Epithelial cell of umbilical artery (primary cell): ENCODE measurements at places on chromosomes 12 and 14. TPM values are rescaled to one million over a fixed set of nuclear protein-coding genes. Genes with fewer than 3 reads are reported as not detected.

LMNTD1 gene
- total RNA-seq: not detected in 2 replicates

SOCS4 gene
- 20.8 and 24.2 TPM in 2 replicates for total RNA-seq

APOF gene
- total RNA-seq: not detected in 2 replicates

LRFN5 gene
- 0.30 TPM in 1 of 2 replicates, not detected in the other for total RNA-seq

LAG3 gene
- under 0.01 and 0.15 TPM in 2 replicates for total RNA-seq

TSPAN8 gene
- total RNA-seq: 5.8 and 9.1 TPM in 2 replicates

SLC16A7 gene
- 7.4 and 7.5 TPM in 2 replicates for total RNA-seq

PTGER2 gene
- under 0.01 and 0.76 TPM in 2 replicates for total RNA-seq

MYO1A gene
- not detected in 2 replicates for total RNA-seq

RPGRIP1 gene
- not detected in 2 replicates for total RNA-seq

C12orf50 gene
- total RNA-seq: not detected in 2 replicates

LBHD2 gene
- not detected in 2 replicates for total RNA-seq

PLA2G1B gene
- total RNA-seq: not detected in 2 replicates

TAPBPL gene
- total RNA-seq: 3.9 and 6.8 TPM in 2 replicates

KRT82 gene
- not detected in 2 replicates for total RNA-seq

VRTN gene
- total RNA-seq: not detected in 2 replicates

PDE3A gene
- 56.8 and 62.0 TPM in 2 replicates for total RNA-seq

PTPRO gene
- not detected in 2 replicates for total RNA-seq

SYCP3 gene
- total RNA-seq: 0.30 TPM in 1 of 2 replicates, not detected in the other

KERA gene
- not detected in 2 replicates for total RNA-seq

GPR33 gene
- total RNA-seq: not detected in 2 replicates

KIF5A gene
- under 0.01 TPM in 1 of 2 replicates, not detected in the other for total RNA-seq

ESRRB gene
- not detected in 2 replicates for total RNA-seq

MYH7 gene
- total RNA-seq: not detected in 2 replicates

ACVR1B gene
- 13.3 and 16.4 TPM in 2 replicates for total RNA-seq

RNASE2 gene
- total RNA-seq: not detected in 2 replicates

NPFF gene
- total RNA-seq: not detected in 2 replicates

GTF2H3 gene
- total RNA-seq: 65.9 and 73.6 TPM in 2 replicates

RFLNA gene
- 2.9 and 14.6 TPM in 2 replicates for total RNA-seq

HVCN1 gene
- 3.6 and 7.4 TPM in 2 replicates for total RNA-seq

SPRING1 gene
- total RNA-seq: 25.7 and 29.9 TPM in 2 replicates

RNASE3 gene
- not detected in 2 replicates for total RNA-seq

SLC38A2 gene
- total RNA-seq: 409 and 665 TPM in 2 replicates
